Spinal cord (tissue), 10 donors: ENCODE measurements at places on chromosomes 12 and 14. TPM values are rescaled to one million over a fixed set of nuclear protein-coding genes. Genes with fewer than 3 reads are reported as not detected.

Gene LPAR5
- 6.0 TPM for polyA plus RNA-seq

Gene KHNYN
- polyA plus RNA-seq = 19.4 TPM

Gene RFX4
- polyA plus RNA-seq = 65.8 TPM

Gene FOXJ2
- 17.8 TPM for polyA plus RNA-seq

Gene CLEC4D
- polyA plus RNA-seq = not detected

Gene MIP
- polyA plus RNA-seq = 0.60 TPM

Gene TGFB3
- 38.4 TPM for polyA plus RNA-seq

Gene TSPAN9
- 33.4 TPM for polyA plus RNA-seq

Gene USP44
- polyA plus RNA-seq = 3.2 TPM

Gene MYF5
- polyA plus RNA-seq = not detected

Gene CPNE8
- polyA plus RNA-seq = 11.6 TPM

Gene ARID4A
- 31.3 TPM for polyA plus RNA-seq

Gene SDR9C7
- polyA plus RNA-seq = 0.27 TPM

Gene IFT81
- 35.9 TPM for polyA plus RNA-seq

Gene KLC1
- polyA plus RNA-seq = 503 TPM

Gene PZP
- polyA plus RNA-seq = 0.47 TPM

Gene TAS2R50
- 0.17 TPM for polyA plus RNA-seq

Gene PPP1R1A
- polyA plus RNA-seq = 129 TPM

Gene CD69
- 0.63 TPM for polyA plus RNA-seq

Gene CCDC175
- polyA plus RNA-seq = 0.68 TPM

GRCh38 chr14:54329082-54329695 lies 67.6 kb upstream of the CDKN3 start:
- DNase-seq = no peak

DNA sequence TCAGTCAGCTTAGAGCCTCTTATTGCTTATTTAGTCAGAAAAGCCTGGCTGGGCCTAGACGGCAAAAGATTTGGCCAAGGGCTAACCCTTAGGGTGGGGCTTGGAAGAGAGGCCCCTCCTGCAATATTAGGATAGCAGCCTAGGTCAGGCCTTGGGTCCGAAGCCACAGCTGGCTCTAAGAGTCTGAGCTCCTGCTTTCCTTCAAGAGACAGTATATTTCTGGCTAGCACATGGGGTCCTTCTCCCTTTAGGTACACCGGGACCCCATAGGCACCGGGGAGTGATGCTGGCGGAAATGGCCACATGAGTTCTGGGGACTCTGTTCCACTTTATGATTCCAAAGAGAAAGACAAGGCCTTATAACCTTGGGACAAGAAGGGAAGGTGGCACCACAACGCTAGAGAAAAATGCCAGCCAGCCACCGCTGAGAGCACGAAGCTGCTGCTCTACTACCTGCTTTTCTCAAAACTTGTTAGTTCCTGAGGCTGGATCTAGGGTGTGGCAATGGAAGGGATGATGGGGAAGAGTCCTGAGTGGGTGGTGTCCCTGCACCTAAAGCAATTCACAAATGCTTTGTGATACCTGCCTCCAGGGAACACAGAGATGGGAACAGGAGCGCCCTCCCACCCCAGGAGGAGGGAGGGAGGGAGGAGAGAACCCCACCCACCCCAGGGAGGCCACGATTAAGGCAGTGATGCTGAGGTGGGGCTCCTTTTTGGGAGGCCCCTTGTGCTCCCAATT lies 3.1 kb upstream of the AVIL start:
- DNase-seq = no peak

- no peak for DNase-seq
Observed at GRCh38 chr12:96205908-96206307, 11.7 kb downstream of the ELK3 start.

- DNase-seq = no peak
Observed at GRCh38 chr12:29072631-29073030, 76.4 kb upstream of the FAR2 start.

DNA sequence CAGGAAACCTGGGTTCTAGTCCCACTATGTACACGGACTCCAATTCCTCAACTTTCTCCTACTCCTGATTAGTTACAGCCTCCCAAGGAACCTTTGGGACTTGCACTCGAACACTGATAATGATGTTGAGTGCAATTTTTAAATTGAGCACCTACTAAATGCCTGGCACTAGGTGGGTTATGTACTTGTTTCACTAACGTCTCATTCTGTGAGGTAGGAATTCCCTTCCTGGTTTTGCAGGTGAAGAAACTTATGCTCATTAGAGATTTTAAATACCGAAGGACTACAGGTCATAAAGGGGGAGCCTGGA lies 536 bp downstream of the PARPBP start:
- no peak for DNase-seq

DNA sequence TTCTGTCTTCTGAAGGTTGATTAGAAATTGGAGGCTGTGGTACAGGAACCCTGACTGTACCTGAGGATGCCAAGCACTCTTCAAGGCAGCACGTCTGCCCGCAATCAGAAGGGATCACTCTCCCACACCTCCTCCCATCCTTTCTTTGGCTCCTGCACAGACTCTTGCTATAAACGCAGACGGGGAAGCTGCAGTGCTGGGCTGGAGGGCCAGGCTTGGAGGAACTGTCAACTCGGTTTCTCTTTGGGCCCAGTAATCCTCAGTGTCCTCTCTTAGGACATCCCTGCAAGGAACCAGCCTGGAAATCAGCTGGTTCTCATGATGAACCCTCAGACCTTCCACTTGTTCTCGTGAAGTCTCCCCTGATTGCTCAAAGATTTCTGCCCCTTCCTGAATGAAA lies 201.4 kb downstream of the ADGRD1 start:
- no peak for DNase-seq

GRCh38 chr12:116382686-116383530 lies 105.4 kb upstream of the MED13L start:
- no peak for DNase-seq

DNA sequence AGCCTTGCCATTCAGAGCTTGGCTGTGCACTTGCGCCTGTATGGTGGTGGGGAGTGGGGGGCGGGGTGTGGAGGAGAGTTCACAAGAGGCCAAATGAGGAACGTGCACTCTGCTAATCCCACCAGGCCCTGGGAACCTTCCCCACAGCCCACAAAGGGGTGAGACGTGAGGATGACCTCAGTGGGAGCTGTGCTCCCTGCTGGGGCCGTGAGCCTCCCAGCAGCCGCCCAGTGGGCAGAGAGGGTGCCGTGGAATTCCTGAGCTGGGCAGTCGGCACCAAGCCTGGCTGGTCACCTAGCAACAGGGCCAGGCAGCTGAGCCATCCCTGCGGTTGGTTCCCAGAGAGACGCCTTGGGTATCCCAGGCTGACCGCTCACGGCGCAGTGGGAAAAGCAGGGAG lies 53.7 kb downstream of the CCNK start:
- DNase-seq = peak; percentile 83

- no peak for DNase-seq
Observed at GRCh38 chr12:104890476-104891096, 67.5 kb downstream of the SLC41A2 start.

GRCh38 chr14:39395555-39396254 lies 36.5 kb downstream of the FBXO33 start:
- no peak for DNase-seq

GRCh38 chr12:105552056-105552455 lies 221.6 kb downstream of the C12orf75 start:
- DNase-seq = no peak

GRCh38 chr14:38405851-38406635 lies 150.2 kb upstream of the CLEC14A start:
- no peak for DNase-seq

GRCh38 chr12:113792450-113792849 lies 173.7 kb downstream of the RBM19 start:
- DNase-seq = no peak

DNA sequence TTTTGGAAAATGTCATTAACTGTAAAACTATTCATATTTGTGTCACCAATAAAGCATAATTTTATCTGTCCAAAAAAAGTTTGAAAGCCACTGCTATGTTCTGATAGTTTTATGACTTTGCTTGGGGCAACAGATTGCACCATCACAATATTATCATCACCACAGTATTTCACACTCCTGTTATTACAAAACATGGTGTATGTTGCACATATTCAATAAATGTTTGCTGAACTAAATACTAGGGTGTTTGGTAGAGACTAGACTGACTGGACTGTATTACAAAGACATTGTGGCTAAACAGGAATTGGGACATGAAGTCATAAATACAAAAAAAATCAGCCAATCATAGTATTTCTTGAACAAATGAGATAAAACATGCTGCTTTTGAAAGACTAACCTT lies 55.1 kb downstream of the PAWR start:
- no peak for DNase-seq

DNA sequence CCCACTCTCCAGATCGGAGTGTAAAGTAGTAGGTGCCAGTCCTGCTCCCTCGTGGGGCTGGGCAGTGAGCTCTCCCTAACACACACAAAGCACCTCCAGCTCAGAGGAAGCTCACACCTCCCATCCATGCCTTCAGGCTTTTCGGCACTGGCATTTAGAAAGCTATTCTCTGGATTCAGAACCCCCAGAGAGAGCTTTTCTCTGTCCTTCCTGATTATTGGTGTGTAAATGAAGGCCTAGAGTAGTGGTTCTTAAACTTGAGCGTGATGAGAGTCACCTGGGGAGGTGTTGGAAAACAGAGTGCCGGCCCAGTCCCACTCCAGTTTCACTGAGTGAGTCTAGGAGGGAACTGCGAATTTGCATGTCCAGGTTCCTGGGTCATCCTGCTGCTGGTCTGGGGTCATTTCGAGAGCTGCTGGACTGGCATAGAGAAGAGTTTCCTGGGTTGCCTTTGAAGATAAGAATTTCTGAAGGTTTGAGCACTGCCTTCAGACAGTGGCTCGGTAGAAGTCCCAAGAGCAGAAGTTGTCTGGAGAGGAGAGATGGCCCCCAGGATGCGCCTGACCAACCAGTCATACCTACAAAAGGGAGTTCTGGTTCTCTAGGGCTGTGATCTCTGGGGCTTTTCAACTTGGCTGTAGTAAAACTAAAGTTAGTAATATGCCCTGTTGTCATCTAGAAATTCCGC lies 15.1 kb downstream of the CD9 start:
- DNase-seq = no peak

GRCh38 chr14:30159374-30159773 lies 231.7 kb upstream of the PRKD1 start:
- DNase-seq = no peak

GRCh38 chr12:49741882-49742620 lies 694 bp downstream of the TMBIM6 start:
- no peak for DNase-seq

- no peak for DNase-seq
Observed at GRCh38 chr14:65606460-65606859, 193.9 kb downstream of the FUT8 start.

DNA sequence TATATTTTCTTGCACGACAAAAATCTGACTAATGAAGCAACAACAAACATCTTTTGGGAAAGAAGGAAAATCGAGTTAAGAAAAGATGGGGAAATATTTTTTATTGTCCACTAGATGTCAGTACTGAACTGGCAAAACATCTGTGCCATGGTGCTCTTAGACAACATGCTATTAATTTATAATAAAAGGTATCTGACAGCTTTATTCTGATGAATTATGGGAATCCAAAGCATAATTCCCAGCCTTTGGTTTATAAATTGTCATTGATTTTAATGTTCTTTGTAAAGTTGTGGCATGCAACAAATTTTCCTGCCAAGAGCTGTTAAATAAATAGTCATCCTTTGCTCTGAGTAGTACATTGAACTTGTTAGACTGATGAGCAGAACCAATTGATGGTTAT lies 231.2 kb downstream of the ETNK1 start:
- peak; percentile 39 for DNase-seq

DNA sequence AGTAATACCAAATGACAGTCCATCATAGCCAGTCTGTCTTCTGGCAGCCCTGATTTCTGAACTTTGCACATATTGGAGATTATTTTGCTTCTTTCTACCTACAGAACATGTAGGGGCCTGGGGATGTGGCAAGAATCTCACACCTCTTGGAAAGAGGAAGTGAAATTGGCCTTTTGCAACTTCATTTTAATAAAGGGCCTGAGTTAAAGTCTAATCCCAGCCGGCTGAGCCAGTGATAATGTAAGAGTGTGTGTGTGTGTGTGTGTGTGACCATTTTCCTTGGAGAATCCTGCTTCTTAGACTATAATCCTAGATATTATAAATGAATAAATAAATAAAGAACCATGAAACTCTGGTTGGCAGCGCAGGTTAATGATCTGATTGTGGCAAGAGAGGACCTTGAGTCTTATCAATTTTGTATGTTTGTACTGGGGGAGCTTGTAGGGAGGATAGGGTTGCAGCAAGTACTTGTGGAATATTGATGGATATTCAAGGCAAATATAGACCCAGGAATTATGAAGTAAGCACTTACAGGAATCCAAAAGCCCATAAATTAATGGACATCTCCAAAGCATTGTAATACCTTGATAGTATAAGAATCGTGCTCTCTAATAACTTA lies 233.2 kb upstream of the AMIGO2 start:
- no peak for DNase-seq

GRCh38 chr12:20477672-20478071 lies 109.3 kb downstream of the PDE3A start:
- DNase-seq = peak; percentile 84

- DNase-seq = no peak
Observed at GRCh38 chr14:58724206-58724605, 86.4 kb downstream of the DACT1 start.

- no peak for DNase-seq
Observed at GRCh38 chr12:6936636-6937480, 6.8 kb upstream of the RNU7-1 start.

DNA sequence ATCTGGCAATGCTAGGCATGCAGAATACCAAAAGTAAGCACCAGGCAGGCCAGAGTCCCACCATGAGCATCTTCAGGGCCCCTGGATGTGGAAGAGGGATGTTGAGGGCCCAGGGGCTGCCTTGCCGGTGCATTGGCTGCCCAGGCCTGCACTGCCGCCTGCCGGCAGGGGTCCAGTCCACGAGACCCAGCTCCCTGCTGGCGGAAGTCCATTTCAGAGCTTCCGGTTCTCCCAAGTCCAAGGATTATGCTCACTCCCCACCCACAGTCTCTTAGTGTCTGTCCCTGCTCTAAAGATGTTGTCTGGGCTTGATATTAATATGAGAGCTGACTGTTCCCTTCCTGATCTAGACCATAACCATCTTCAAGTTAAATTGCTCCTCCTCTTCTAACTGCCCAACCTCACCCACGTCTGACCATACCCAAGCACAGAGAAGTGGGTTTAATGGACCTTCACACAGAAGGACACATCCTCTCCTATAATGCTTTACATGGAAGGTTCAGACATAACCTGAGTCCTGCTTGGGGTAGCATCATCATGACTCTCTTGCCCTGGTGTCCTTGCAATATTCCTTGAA lies 117.4 kb downstream of the DAD1 start:
- DNase-seq = no peak

GRCh38 chr14:38960946-38961531 lies 142.0 kb downstream of the SEC23A start:
- no peak for DNase-seq

DNA sequence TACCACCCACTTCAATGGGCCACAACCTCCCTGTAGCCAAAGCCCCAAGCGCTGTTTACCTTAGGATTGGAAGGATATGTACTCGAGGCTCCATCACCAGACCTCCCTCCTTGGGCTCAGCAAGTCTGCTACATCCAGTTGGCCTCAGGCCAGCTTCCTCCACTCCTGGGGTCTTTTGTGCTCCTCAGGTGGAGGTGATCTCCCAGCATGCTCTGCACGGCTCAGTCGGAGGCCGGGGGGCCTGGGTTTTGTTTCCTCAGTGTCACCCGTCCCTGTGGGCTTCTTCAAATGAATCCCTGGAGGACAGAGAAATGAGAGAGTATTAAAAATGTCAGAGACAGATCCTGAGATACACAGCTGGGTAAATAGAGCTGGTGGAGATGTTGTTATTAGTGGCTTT lies 723.1 kb upstream of the TBX3 start:
- DNase-seq = no peak

- peak; percentile 46 for DNase-seq
Observed at GRCh38 chr12:41277100-41277945, 89.2 kb downstream of the PDZRN4 start.
